ENCODE measurements at places on chromosomes 1 and 21. TPM values are rescaled to one million over a fixed set of nuclear protein-coding genes. Genes with fewer than 3 reads are reported as not detected.

- no peak for DNase-seq
Observed at GRCh38 chr1:15944308-15945010, 31.4 kb downstream of the ZBTB17 start.

DNALI1 gene
- total RNA-seq: 6.9 TPM

GBP1 gene
- 5.7 TPM for total RNA-seq

CYP4A11 gene
- not detected for total RNA-seq

GIPC2 gene
- total RNA-seq: 2.5 TPM

DNA sequence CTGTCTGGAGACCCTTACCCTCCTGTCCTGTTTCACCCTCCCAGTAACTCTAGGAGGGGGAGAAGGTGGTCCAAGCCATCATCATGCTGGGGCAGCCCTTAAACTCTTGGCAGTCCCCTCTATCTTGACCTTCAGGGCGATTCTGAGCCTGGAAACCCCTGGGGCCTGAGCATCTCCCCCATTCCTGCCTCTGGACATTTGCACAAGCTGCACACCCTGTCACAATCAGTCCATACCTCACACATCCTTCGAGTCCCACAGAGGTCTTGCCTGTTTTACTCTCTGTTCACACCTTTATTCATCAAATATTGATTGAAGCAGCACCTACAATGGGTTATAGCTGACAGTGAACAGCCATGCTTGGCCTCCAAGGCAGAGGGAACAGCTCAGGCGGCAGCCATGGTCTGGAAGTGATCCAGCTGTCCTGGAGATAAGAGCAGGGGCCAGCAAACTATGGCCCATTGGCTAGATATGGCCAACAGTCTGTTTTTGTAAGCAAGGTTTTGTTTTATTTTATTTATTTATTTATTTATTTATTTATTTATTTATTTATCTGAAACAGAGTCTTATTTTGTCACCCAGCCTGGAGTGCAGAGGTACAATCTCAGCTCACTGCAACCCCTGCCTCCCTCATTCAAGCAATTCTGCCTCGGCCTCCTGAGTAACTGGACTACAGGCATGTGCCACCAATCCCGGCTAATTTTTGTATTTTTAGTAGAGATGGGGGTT, 7.1 kb upstream of the FAM131C start:
- DNase-seq: no peak

DNA sequence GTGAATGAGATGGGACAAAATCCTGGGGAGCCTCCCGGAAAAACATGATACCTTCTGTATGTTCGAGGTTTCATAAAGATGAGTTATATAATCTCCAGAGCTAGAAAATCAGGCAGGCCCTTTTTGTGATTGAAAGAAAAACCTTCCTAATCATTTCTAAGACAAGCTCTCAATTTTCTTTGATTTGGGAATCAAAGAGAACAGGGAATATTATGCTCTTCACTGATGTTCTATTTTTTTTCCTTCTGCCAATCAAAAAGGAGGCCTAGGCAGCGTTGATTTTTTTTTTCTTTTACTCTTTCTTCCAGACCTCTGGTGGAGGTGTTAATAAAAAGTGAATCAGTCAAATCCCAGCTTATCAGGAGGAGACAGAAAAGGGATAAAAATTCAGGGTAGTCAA, 34.5 kb downstream of the DIRAS3 start:
- DNase-seq: no peak

DNA sequence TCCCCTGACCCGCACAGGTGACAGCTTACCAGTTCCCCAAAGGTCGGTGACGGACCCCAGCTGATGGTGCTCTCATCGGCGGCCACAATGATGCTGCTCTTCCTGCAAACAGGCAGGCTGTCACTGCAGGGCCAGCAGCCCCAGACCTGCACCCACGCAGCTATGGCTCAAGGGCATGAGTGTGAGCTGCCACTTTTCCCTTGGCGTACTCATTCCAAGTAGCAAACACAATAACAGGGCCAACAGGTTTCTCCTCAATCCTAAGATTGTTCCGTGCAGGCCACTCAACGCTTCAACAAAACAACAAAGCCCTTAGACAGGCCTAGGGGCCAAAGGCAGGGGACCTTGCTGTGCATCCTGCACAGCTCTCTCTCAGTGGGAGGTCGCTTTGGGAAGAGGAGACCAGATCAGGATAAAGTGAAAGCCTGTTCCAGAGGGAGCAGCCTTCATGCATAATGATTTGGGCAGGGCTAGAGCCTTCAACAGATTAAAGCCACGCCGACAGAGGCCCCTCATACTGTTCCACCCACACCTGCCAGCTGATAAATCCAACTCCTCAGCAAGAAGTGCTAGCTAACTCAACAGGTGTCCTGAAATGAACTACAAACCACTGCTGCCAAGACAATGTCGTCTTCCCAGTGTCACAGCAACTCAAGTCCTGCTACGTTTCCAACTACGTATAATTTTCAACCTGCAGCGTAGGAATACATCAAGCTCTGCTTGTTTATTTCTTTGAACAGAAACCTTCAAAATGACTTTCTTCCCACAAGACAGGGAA, 27.2 kb downstream of the RCC2 start:
- no peak for DNase-seq

MANEAL gene
- total RNA-seq: 1.9 TPM

TMEM125 gene
- total RNA-seq: not detected

KRTAP19-1 gene
- total RNA-seq: not detected
